GM23338 (cell line): ENCODE measurements at places on chromosomes 4 and X. TPM values are rescaled to one million over a fixed set of nuclear protein-coding genes. Genes with fewer than 3 reads are reported as not detected.
A peak's percentile ranks its signal among the peaks of the same experiment; 100 is the strongest.

The MAGEA10 gene
- not detected in 2 replicates for total RNA-seq

The MND1 gene
- total RNA-seq: 22.5 and 26.2 TPM in 2 replicates

- H3K36me3 ChIP-seq: no peaks in the 10 kb centered on the region
- no peak overlapping the region for H3K27ac ChIP-seq
- H3K27me3 ChIP-seq: no peaks in the 10 kb centered on the region
These were observed 297.8 kb upstream of the FAM241A start for GRCh38 chr4:111847296-111848008.

DNA sequence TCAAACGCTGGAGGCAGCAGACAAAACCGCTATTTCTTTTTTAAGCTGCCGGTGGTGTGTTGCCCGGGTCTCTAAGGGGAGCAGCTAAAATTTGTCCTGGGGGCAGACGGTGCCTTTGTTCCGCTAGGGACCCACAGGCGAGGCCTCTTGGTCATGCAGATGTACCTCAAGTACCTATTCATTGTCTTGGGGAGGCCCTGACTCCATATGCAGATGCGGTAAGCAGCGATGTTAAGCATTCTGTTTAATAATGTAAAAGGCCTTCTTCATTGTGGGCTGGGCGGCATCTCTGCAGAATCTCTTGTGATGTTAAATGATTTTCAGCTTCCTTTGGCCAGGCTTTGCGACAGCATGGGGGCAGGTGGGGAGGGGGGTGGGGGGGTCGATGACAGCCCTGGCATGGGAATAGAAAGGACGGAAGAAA, 98.9 kb upstream of the PJA1 start:
- peaks cover 90% of the 10 kb centered on the region for H3K27me3 ChIP-seq
- no peaks in the 10 kb centered on the region for H3K36me3 ChIP-seq
- DNase-seq: peak; percentile 90
- H3K4me1 ChIP-seq: peaks cover 29% of the 10 kb centered on the region
- peak overlapping the region; percentile 20; the same call in 1 of the 2 replicates for H3K4me3 ChIP-seq

DNA sequence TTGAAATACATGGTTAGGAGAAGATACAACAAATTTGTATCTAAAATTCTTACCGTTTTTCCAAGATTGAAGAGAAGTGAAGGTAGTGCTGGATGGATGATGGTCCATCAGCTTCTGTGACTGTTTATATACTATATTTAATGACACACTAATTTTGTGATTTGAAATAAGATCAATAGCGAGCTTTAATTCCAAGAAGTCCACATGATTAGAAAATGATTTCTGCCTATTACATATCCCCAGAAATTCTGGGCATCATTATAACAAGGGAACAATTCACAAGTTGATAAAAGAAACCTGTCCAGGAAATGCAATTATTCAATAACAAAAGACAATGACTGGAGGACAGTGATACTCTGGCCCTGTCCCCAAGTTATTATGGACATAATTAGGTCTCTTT, at the start of gene CSN2:
CSN2 (minus strand) TSS at position 101 of the 400 bp plus-strand sequence. CDS start 4,733 bp downstream, outside the sequence.
- no peaks in the 10 kb centered on the region for H3K36me3 ChIP-seq
- no peak within 1 kb of the TSS for H3K4me3 ChIP-seq
- no peak for DNase-seq
- H3K27ac ChIP-seq: no peak within 1 kb of the TSS

DNA sequence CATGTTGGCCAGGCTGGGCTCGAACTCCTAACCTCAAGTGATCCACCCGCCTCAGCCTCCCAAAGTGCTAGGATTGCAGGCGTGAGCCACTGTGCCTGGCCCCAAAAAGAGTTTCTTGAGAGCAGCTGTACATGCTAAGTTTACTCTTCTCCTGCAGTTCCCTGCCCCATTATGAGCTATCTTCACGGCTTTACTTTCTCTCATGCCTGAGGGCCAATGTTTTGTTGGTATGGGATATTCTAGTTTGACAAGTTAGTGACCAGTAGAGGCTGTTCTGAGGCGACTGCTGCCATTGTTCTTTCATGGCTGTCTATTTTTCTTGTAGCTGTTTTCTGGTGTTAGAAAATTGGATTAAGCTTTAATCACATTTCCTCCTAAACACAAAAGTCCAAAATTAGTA, 78.0 kb upstream of the STX18 start:
- DNase-seq: no peak
- H3K4me1 ChIP-seq: no peaks in the 10 kb centered on the region
- H3K27me3 ChIP-seq: no peaks in the 10 kb centered on the region
- no peaks in the 10 kb centered on the region for H3K36me3 ChIP-seq
- no peak overlapping the region for H3K4me3 ChIP-seq
- H3K27ac ChIP-seq: no peak overlapping the region

GRCh38 chr4:100722866-100723459, 205.1 kb upstream of the EMCN start:
- H3K27me3 ChIP-seq: no peaks in the 10 kb centered on the region
- DNase-seq: no peak
- H3K4me3 ChIP-seq: no peak overlapping the region
- H3K36me3 ChIP-seq: no peaks in the 10 kb centered on the region
- H3K27ac ChIP-seq: no peak overlapping the region

DNA sequence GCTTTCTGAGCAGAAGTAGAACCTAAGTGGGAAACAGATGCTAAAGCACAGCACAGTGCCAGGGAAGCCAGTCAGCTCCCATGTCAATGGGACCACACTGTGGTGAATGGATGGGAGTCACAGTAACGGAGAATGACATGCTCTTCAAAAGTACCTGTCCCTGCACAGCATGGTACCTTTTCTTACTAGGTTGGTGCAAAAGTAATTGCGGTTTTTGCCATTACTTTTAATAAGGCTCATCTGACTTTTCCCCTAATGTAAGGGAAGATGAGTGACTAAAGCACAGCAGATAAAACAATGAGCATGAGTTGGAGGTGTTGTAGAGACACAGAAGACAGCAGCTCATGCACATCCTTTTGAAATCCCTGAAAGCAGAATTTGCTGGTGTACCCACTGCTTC, 62.3 kb downstream of the CCNG2 start:
- no peak for DNase-seq
- H3K4me3 ChIP-seq: no peak overlapping the region
- H3K4me1 ChIP-seq: no peaks in the 10 kb centered on the region
- no peak overlapping the region for H3K27ac ChIP-seq

DNA sequence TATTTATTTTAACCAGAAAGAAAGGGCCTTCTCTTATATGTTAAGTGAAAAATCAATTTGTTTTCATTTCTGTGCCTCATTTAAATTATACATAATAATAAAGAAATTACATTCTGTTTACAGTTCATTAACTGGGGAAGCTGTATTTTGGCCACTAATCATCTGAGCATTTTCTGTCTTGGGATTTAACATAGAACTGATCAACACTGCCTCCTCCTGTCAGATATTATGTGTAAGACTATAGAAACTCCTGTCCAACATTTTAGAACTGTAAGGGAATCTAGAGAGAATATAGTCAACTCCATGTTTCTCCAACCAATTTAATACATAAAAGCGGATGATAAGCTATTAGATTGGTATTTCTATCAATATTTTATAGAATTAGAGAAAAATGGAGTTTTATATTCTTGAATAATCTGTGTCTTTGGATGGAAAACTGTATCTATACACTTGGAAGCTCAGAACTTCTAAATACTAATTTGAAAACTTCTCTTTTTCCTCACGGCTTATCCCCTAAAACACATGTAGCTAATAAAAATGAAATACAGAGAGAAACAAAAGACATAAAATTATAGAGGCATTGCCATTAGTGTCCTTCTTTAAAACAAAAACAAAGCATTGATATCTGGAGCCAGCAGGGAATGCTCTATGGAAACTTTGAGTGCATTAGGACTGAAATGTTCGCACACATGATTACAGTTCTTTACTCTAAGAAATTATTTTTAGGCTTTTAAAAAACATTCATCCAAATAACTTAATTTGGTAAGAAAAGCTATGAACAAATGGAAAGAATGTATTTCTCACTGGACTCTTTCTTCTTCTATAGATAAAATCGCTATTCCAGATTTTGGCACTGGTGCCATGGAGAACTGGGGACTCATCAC, 33.1 kb downstream of the ENPEP start:
- no peaks in the 10 kb centered on the region for H3K36me3 ChIP-seq
- no peaks in the 10 kb centered on the region for H3K27me3 ChIP-seq
- peak; percentile 44 for DNase-seq
- H3K4me3 ChIP-seq: no peak overlapping the region
- no peak overlapping the region for H3K27ac ChIP-seq
- H3K4me1 ChIP-seq: no peaks in the 10 kb centered on the region

The PLA2G12A gene
- total RNA-seq: 20.9 and 30.8 TPM in 2 replicates

DNA sequence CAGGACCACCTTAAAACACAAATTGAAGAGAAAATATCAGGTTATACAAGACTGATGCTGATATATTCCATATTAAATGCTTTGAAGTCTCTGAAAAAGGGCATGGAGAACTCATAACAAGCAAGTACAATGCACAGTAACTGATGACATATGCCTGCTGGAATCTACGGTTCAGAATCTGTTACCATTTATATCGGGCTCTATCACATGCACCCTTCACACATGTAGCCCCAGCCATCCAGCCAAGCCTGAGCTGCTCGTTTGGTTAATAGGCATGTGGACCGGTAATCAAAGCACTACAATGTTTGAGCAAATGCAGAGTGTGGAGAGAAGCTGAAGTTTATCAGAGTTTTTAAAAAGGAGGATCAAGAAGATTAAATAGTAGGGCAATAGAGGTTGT, 11.8 kb downstream of the COMMD8 start:
- no peaks in the 10 kb centered on the region for H3K4me1 ChIP-seq
- no peak for DNase-seq
- H3K36me3 ChIP-seq: no peaks in the 10 kb centered on the region
- H3K4me3 ChIP-seq: no peak overlapping the region
- H3K27me3 ChIP-seq: no peaks in the 10 kb centered on the region
- H3K27ac ChIP-seq: no peak overlapping the region

DNA sequence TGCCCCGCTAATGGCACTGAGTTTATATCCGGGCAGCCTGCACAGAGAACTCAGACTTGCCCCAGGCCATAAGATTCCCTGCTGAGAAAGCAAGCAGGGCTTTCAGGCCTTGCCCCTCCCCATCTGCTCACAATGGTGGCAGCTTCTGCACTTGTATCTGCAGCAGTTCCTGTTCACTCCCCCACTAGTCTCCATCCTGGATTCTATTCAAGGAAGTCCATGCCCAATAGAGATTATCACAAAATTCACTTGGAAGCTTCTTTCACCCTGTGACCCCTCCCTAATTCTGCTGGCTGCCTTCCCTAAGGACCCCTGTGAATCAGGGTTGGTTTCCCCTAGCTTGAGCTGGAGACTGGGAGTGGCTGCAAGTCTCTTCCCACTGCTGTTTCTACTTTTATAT, 34.5 kb upstream of the UCP1 start:
- no peak overlapping the region for H3K4me3 ChIP-seq
- no peak overlapping the region for H3K27ac ChIP-seq
- H3K4me1 ChIP-seq: peaks cover 5% of the 10 kb centered on the region; the same call in 1 of the 2 replicates
- no peaks in the 10 kb centered on the region for H3K27me3 ChIP-seq

DNA sequence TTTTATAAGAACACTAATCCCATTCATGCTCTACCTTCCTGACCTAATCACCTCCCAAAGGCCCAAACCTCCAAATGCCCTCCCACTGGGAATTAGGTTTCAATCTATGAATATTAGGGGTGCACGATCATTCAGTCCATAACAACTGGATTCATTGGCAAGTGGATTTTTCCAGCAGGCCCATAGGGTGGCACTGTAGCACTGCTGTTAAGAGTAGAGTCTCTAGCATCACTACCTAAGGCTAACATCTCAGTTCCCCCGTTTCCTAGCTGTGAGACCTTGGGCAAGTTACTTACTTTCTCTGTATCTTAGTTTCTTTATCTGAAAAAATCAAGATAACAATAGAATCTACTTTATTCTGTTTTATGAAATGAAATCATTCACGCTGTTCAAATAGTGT, 315.8 kb downstream of the STIM2 start:
- peak; percentile 66 for DNase-seq
- no peak overlapping the region for H3K27ac ChIP-seq
- H3K36me3 ChIP-seq: no peaks in the 10 kb centered on the region; the same call in 1 of the 2 replicates
- no peaks in the 10 kb centered on the region for H3K27me3 ChIP-seq

- H3K27ac ChIP-seq: no peak overlapping the region
These were observed 62.9 kb upstream of the NDST3 start for GRCh38 chr4:117971403-117971802.

The MSANTD1 gene
- total RNA-seq: 1.0 and 1.2 TPM in 2 replicates

DNA sequence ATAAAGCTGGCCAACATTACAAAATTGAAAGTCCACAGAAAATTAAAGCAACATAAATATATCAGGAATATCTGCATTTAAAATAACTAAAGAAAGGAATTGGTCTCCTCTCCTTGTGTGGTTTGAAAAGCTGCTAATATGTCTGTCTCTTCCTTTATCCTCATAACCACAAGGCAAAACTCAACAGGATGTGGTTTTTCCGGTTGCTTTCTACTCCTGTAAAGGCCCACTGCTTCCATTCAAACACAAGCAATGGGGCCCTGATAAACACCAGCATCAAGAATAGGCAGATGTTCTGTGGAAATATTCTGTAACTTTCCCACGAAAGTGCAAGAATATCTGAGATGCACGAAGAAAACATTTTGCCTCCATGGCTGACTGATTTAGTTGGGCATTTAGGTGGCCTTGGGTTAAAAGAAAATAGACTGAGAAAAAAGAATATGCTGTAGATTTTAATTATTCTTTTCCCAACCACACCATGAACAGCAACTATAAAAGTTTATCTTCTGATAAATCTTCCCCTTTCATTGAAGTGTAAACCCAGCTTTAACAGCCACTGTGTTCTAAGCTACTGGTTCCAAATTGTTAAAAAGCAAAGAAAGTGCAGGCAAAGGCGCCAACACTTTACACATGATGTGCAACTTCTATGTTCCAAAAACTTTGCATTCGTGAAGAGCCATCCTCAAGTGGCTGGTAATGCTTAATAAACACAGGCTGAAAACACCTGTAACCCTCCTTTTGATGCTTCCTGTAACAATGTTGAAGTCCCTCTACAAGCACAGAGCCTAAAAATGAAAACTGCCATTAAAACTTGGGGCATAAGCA, 50.5 kb upstream of the NDST3 start:
- H3K27ac ChIP-seq: no peak overlapping the region
- no peak overlapping the region for H3K4me3 ChIP-seq
- H3K27me3 ChIP-seq: no peaks in the 10 kb centered on the region

The CXCL8 gene
- total RNA-seq: not detected in 2 replicates

The ASMT gene
- total RNA-seq: 2.4 TPM in 1 of 2 replicates, not detected in the other

DNA sequence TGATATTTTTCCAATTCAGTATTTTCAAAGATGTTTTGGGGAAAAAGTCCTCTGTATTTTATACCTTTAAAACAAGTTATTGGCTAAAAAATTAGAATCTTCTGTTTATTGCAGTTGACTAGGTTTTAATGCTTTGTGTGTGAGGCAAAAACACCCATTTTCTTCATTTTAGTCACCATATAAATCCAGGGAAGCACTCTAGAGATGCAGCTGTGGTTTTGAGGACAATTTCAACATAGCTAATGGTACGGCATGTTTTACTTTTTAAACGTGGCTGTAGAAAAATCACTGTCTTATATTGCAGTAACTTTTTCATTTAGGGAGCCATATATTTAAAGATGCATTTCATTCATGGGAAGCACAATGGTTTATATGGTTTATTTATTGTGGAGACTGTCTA, 129.1 kb upstream of the PITX2 start:
- H3K27ac ChIP-seq: no peak overlapping the region
- H3K4me1 ChIP-seq: no peaks in the 10 kb centered on the region
- no peak for DNase-seq
- H3K36me3 ChIP-seq: no peaks in the 10 kb centered on the region

- no peaks in the 10 kb centered on the region for H3K36me3 ChIP-seq
- H3K27ac ChIP-seq: no peak overlapping the region
- no peaks in the 10 kb centered on the region for H3K4me1 ChIP-seq
- H3K4me3 ChIP-seq: no peak overlapping the region
These were observed 206.5 kb downstream of the PCDH10 start for GRCh38 chr4:133355633-133356032.
